ENCODE measurements at places on chromosomes 5 and 9.

DNA sequence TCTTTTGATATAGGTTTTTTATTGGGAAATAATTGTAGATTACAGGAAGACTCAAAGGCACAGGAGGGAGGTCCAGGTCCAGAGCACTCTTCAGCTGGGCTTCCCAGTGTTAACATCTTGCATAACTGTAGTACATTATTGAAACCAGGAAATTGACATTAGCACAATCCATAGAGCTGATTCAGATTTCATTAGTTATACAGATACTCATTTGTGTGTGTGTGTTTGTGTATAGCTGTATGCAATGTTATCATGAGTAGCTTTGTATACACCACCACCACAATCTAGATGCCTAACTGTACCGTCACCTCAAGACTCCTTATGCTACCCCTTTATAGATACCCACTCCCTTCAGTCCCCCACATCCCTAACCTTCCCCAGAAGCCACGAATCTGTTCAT lies 47.9 kb downstream of the SLC36A1 start:
- H3K27ac ChIP-seq = no peak overlapping the region
- H3K27me3 ChIP-seq = no peaks in the 10 kb centered on the region
- H3K4me1 ChIP-seq = peaks cover 4% of the 10 kb centered on the region
- H3K4me3 ChIP-seq = no peak overlapping the region
- DNase-seq = no peak

DNA sequence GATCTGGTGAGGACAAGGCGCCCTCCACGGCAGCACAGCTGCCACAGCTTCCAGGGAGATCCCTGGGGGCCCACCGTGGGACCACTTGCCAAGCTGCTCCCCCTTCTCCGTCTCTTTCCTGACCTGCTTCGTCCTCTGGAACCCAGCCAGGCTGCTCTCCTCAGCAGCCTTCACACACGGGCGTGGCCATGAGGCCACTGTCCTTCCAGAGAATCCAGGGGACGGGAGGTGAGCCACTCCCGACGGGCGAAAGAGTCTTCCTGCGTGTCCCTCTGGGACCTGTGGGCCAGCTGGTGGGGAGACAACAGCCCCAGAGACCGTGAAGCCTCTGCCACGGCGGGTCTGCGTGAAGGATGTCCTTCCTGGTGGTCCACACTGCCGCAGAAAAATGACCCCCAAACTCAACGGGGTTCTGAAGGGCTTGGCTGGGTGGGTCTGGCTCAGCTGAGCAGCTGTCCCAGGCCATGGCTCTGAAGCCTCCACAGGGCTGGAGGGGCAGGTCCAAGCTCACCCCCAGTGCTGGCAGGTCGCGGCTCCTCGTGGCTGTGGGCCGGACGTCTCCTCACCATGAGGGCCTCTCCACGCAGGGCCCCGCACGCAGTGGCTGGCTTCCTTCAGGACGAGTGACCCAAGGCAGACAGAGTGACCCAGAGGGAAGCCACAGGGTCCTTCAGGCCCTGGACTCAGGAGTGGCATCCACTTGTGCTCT lies 47.4 kb upstream of the NKD2 start:
- no peak overlapping the region for H3K4me3 ChIP-seq
- peaks cover 17% of the 10 kb centered on the region for H3K27me3 ChIP-seq
- no peaks in the 10 kb centered on the region for H3K36me3 ChIP-seq
- peaks cover 4% of the 10 kb centered on the region for H3K4me1 ChIP-seq
- no peak for DNase-seq
- H3K27ac ChIP-seq = no peak overlapping the region

DNA sequence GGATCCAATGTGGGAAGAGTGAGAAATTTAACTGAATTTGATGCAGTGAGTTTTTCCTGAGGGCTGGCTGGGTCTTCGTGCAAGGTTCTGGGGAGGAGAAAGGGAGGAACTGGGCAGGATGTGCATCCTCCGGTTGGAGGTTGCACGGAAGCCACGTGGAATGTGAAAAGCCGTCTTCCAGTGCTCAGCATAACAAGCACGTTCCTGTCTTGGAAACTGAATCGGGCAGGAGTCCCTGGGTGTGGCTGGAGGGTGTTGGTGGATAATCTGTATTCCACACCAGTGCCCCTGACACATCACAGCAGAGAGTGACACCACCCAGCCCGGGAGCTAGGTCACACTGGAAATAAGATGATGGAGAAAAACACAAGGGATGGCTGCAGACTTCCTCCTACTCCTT lies 154.3 kb downstream of the C5orf15 start:
- no peak overlapping the region for H3K4me3 ChIP-seq
- H3K4me1 ChIP-seq = peaks cover 2% of the 10 kb centered on the region
- DNase-seq = no peak
- peaks cover 45% of the 10 kb centered on the region for H3K27me3 ChIP-seq
- no peak overlapping the region for H3K27ac ChIP-seq

DNA sequence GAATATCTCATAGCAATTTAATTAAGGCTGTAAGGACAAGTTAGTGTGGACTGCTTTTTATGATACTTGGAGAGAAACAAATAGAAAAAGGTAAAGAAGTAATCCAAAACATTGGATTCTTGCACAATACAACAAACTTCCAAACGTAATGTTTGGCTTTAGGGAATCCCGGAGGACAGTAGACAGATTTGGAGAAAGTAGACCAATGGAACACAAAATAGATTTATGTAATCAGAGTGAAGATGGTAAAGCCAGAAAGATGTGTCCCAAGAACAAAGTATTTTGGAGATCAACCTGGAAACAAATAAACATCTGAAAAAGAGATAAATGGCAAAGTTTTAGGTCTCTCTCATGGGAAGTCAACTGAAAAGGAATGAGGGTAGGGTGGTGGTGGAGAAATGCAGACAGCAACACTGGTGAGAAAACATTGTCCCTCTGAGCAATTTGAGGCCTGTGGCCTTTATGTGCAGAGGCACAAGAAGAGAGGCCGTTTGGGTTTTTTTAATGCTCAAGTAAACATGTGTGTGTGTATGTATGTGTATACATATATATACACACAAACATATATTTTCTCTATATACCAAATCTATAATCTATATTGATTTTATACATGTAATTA lies 620.6 kb downstream of the PDE4D start:
- peaks cover 11% of the 10 kb centered on the region for H3K4me1 ChIP-seq
- H3K4me3 ChIP-seq = no peak overlapping the region
- DNase-seq = no peak

DNA sequence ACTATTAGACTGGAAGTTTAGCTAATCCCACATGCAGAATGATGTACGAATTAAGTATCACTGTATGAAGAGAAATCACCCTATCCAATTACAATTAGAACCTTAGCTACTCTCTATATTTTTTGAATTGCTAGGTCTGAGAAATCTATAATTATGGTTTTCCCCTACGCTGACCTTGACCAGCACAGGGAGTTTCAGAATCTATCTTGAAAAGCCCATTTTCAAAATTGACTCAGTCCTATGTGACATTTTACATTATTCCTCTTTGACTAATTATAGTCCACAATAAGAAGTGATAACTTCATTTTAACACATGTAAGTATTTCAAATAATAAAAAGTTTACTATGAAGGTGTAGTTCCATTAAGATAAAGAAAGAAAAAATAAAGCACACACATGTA lies 21.5 kb downstream of the NUDT12 start:
- no peaks in the 10 kb centered on the region for H3K36me3 ChIP-seq
- H3K4me1 ChIP-seq = no peaks in the 10 kb centered on the region
- H3K27ac ChIP-seq = no peak overlapping the region
- no peak overlapping the region for H3K4me3 ChIP-seq
- H3K27me3 ChIP-seq = no peaks in the 10 kb centered on the region
- no peak for DNase-seq

DNA sequence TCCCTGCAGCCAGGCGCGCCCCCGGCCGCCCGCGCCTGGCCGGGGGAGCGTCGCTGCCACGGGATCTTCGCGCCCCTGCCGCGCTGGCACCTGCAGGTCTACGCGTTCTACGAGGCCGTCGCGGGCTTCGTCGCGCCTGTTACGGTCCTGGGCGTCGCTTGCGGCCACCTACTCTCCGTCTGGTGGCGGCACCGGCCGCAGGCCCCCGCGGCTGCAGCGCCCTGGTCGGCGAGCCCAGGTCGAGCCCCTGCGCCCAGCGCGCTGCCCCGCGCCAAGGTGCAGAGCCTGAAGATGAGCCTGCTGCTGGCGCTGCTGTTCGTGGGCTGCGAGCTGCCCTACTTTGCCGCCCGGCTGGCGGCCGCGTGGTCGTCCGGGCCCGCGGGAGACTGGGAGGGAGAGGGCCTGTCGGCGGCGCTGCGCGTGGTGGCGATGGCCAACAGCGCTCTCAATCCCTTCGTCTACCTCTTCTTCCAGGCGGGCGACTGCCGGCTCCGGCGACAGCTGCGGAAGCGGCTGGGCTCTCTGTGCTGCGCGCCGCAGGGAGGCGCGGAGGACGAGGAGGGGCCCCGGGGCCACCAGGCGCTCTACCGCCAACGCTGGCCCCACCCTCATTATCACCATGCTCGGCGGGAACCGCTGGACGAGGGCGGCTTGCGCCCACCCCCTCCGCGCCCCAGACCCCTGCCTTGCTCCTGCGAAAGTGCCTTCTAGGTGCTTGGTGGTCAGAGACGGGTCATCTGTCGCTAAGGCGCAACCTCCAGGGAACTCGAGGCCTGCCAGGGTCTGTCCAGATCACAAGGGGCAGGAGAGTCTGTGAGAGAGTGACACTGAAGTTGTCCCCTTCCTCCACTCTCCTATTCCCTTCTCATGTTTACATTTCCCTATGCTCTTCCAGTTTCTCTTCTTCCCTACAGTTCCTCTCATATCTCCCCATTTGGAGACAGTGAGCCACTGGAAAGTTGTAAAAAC lies 1.3 kb downstream of the GPR150 start:
- H3K4me3 ChIP-seq = peak overlapping the region; percentile 68
- no peaks in the 10 kb centered on the region for H3K36me3 ChIP-seq
- peaks cover 70% of the 10 kb centered on the region for H3K27me3 ChIP-seq
- DNase-seq = peak; percentile 33

GRCh38 chr9:121395558-121395957 lies 25.5 kb upstream of the STOM start:
- no peak for DNase-seq
- no peaks in the 10 kb centered on the region for H3K27me3 ChIP-seq
- H3K4me3 ChIP-seq = no peak overlapping the region

DNA sequence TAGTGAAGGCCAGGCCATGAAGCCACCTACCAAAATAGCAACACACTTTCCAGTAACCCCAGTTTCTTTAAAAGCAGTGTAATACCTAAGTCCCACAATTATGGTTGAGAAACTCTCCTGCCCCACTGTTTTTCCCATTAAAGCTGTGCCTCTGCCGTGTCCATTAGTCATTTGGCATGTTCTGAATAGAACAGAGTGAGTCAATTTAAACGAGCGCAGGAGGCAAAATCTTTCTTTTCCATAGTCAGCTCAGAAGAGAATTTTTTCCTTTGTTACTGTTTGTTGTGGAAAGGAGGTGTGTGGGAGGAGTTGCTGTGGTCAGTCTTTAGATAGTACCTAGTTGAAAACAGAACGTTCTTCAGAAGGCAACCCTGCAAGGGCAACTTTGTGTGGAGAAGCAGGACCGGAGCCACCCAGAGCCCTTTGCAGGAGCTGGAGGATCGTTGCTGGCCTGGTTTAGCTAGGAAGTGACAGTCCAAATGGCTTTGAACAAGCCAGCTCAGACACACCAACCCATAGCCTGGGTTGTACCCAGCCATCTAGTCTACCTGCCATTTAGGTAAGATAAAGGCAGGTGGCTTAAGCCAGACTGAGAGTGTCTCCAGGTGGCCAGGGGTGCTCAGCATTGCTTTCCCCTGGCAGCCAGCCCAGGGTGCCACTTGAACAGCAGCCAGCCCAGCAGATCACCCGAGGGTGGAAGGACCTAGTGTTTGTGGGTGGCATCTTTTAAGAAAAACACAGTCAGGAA lies 30.4 kb downstream of the GADD45G start:
- H3K36me3 ChIP-seq = no peaks in the 10 kb centered on the region
- no peak overlapping the region for H3K27ac ChIP-seq
- H3K27me3 ChIP-seq = peaks cover 47% of the 10 kb centered on the region
- DNase-seq = no peak
- no peak overlapping the region for H3K4me3 ChIP-seq

- peaks cover 15% of the 10 kb centered on the region for H3K4me1 ChIP-seq
- no peak for DNase-seq
- H3K27me3 ChIP-seq = no peaks in the 10 kb centered on the region
- peak overlapping the region; percentile 35 for H3K27ac ChIP-seq
- no peak overlapping the region for H3K4me3 ChIP-seq
Measured at GRCh38 chr5:137834498-137835049, 33.1 kb upstream of the MYOT start.

GRCh38 chr9:131379056-131379455 lies 14.8 kb upstream of the PRRC2B start:
- H3K27ac ChIP-seq = no peak overlapping the region
- H3K36me3 ChIP-seq = no peaks in the 10 kb centered on the region
- no peak for DNase-seq
- peaks cover 7% of the 10 kb centered on the region for H3K4me1 ChIP-seq

DNA sequence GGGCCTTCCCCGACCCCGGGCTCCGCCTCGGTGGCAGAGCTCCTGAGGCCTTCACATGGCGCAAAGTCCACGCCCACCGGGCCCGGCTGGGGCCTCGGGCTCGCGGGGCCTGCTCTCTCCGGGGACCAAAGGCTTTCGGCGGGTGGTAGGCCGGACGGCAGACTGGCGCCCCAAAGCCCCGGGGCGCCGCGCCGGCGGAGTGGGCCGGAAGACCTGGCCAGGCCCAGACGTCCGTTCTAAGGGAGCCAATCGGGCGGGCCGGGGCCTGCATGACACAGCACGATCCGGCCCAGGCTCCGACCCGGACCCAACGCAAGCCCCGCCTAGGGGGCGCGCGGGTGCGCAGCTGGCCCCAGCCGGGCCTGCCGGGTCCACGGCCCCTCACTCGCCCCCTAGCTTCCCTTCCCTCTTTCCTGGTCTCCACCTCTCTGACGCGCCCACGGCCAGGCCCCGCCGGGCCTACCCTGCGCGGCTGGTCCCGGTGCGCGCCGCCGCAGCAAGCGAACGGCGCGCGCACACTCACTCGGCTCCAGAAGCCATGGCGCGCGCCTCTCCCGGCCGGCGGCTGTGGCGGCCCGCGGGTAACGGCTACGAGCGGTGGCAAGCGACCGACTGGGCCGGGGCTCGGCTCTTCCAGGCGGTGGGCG lies 488 bp downstream of the VCP start:
- peak overlapping the region; percentile 99 for H3K27ac ChIP-seq
- H3K36me3 ChIP-seq = peaks cover 25% of the 10 kb centered on the region
- peak; percentile 78 for DNase-seq

GRCh38 chr9:91085517-91086291 lies 276.0 kb downstream of the AUH start:
- DNase-seq = no peak
- H3K4me3 ChIP-seq = no peak overlapping the region
- H3K36me3 ChIP-seq = no peaks in the 10 kb centered on the region
- H3K27me3 ChIP-seq = no peaks in the 10 kb centered on the region

GRCh38 chr9:131799177-131799823 lies 59.4 kb upstream of the RAPGEF1 start:
- H3K4me3 ChIP-seq = no peak overlapping the region
- H3K4me1 ChIP-seq = no peaks in the 10 kb centered on the region
- DNase-seq = peak; percentile 78
- H3K27ac ChIP-seq = no peak overlapping the region
- H3K27me3 ChIP-seq = peaks cover 42% of the 10 kb centered on the region

GRCh38 chr9:71774920-71775319 lies 6.6 kb upstream of the CEMIP2 start:
- DNase-seq = no peak
- H3K27ac ChIP-seq = no peak overlapping the region
- H3K36me3 ChIP-seq = no peaks in the 10 kb centered on the region
- peaks cover 10% of the 10 kb centered on the region for H3K27me3 ChIP-seq
- no peaks in the 10 kb centered on the region for H3K4me1 ChIP-seq

Data from progenitor cell of endocrine pancreas (in vitro differentiated cells).